ENCODE measurements at places on chromosomes 3 and 15. TPM values are rescaled to one million over a fixed set of nuclear protein-coding genes. Genes with fewer than 3 reads are reported as not detected.

GRCh38 chr3:143825513-143825912 lies 22.8 kb downstream of the SLC9A9 start:
- DNase-seq: no peak

Gene LMAN1L
- not detected for total RNA-seq

DNA sequence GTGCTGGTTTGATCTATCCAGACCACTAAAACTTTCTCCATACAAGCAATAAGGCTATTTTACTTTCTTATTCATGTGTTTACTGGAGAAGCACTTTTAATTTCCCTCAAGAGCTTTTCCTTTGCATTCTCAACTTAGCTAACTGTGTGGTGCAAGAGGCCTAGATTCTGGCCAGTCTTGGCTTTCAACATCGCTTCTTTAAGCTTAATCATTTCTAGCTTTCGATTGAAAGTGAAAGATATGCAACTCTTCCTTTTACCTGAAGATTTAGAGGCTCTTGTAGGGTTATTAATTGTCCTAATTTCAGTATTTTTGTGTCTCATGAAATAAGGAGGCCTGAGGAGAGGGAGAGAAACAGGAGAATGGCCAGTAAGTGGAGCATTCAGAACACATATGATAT lies 234.8 kb upstream of the GADL1 start:
- DNase-seq: no peak

Gene TMEM202
- total RNA-seq: not detected

DNA sequence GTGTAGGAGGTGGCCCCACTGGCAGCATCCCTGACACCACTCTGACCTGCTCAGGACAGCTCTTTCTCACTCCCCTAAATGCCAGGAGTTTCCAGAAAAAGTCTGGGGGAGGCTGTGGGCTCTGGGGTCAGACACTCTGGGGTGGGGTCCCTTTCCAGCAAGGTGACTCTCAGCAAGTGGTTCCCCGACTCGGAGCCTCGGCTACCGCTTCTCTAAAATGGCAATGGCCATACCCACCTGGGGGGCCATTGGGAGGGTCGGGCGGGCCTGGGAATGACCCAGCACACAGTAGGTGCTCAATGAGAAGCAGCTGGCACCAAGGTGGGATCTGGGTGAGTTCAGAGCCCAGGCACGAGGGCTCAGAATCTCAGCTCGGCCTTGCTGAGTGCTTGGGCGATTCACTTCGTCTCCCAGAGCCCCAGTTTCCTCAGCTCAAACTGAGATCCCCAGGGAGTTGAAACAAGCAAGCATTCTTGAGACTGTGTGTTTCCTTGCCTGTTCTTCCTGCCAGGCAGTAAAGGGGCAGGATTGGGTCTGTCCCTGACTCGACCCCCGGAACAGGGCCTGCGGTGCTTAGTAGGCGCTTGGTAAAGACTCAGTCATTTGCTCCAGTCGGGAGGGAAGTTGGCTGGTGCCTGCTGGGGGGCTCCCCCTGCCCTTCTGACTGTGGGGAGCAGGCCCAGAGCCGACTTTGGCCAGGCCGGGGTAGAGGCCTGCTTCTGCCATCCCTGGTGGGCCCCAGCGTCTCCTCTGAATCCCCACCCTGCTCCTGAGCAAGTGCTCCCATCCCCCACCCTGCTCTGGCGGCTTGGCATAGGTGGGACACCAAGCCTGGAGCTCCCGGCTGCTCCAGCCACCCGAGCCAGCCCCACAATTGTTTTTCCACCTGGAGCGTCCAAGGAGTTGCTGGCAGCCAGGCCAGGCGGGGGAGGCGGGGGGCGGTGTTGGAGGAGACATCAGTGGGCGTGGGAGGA lies 32.9 kb upstream of the FBLN2 start:
- no peak for DNase-seq

DNA sequence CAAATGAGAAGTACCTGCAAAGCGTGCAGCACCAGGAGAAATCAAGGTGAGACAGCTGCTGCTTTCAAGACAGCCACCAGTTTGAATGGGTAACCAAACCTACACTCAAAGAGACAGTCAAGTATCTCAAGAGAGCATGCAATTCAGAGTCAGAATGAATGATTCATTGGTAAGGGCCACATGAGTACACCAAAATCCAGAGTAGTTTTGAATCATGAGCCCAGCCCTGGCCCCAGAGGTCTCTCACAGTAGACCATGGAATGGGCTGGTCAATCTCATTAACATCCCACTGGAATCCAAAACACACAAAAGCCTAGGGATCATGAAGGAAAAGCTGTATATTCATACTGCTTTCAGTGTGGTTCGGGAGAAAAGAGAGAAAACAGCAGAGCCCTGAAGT lies 242.8 kb downstream of the TBL1XR1 start:
- DNase-seq: no peak

- peak; percentile 93 for DNase-seq
These were observed 27.9 kb downstream of the EHD4 start for GRCh38 chr15:41944313-41944940.

DNA sequence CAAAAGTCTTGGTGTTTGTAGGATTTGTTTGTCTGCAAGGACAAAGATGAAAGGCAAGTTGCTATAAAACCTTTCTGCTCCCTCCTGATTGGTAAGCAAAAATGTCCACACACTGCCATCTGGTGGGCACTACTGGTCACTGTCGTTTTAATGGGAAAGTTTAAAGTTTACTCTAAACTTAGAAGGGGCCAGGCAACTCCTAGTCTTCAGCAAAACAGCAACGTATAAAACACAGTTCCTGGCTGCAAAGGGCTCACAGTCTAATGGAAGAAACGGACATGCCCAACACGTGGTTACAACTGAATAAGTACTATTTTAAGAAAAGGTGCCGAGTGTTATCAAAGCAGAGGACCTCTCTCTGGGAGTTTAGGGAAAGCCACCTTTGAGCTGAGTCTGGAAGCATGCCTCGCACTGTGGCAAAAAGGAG lies 23.7 kb upstream of the TPRG1 start:
- DNase-seq: peak; percentile 57

GRCh38 chr3:169701457-169701856 lies 37.9 kb upstream of the MECOM start:
- no peak for DNase-seq

GRCh38 chr3:30314757-30315325 lies 291.6 kb upstream of the TGFBR2 start:
- no peak for DNase-seq

GRCh38 chr3:33392144-33392543 lies 48.1 kb downstream of the UBP1 start:
- no peak for DNase-seq

All from Daoy (cell line).